ENCODE measurements at places on chromosomes 6 and 20.
A peak's percentile ranks its signal among the peaks of the same experiment; 100 is the strongest.

GRCh38 chr20:37198932-37199660 lies 19.7 kb upstream of the MROH8 start:
- DNase-seq = no peak

DNA sequence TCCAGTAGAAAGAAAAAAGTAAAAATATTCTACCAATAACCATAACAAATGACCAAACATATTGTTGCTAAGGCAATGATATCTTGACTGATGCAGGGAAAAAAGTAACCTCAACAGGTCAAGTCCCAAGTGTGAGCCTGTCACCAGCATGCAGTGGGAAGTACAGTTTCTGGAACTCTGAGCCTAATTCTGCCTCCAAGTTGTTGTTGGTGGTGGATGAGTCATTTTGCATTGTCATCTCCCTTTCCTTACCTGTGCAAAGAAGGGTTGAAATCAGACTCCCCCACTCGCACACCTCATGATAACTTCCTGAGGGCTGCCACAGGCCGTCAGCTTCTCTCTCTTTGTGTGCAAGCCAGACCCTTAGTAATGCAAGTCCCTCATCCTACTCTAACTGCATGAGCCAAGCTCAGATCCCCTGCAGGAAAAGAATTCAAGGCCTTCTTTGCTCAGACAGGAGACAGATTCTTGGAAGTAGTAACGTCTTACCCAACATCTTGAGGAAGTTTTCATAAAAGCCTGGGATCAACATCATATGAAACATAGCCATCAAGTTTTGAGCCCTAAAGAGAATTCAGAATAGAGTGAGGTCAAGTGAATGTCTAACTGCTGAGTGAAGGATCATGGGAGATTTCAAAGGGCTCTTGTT lies 207.6 kb upstream of the FOXA2 start:
- no peak for DNase-seq

GRCh38 chr20:17961587-17961940 lies 7.0 kb downstream of the SNX5 start:
- no peak for DNase-seq

GRCh38 chr6:144341831-144342527 lies 56.8 kb downstream of the UTRN start:
- no peak for DNase-seq

GRCh38 chr20:51484831-51485230 lies 57.7 kb downstream of the NFATC2 start:
- DNase-seq = no peak

GRCh38 chr6:123629258-123629941 lies 7.3 kb downstream of the TRDN start:
- no peak for DNase-seq

DNA sequence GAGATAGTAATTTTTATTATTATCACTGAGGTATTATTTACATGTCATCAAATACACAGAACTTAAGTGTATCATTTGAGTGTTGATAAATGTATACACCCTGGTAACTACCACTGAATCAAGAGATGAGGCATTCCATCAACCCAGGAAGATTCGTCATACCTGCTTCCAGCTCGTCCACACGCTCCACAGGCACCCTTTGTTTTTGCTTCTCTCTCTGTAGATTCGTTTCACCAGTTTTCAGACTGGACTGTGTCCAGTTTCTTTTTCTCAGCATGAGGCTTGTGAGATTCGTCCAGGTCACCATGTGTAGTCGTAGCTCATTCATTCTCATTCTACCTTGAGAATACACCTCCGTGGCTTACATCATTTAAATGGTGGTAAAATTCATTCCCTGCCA lies 64.5 kb downstream of the BFSP1 start:
- no peak for DNase-seq

DNA sequence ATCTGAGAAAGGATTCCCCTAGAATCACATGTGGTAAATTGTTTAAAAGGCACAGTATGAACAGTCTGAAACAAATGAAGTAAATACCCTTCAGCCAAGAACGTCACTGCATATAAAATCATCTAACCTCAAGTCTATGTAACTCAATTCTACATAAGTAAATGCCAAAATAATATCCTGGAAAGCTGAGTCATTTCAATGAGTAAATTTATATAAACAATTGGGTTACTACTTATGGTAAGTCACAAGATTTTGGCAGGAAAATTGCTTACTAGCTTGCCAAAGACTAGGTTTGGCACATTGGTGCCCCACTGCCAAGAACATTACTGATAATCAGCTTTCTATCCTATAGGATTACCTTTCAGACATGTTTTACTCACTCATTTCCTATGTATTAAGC lies 8.4 kb downstream of the GMDS start:
- DNase-seq = no peak

GRCh38 chr6:128725271-128726233 lies 157.4 kb upstream of the LAMA2 start:
- DNase-seq = no peak

DNA sequence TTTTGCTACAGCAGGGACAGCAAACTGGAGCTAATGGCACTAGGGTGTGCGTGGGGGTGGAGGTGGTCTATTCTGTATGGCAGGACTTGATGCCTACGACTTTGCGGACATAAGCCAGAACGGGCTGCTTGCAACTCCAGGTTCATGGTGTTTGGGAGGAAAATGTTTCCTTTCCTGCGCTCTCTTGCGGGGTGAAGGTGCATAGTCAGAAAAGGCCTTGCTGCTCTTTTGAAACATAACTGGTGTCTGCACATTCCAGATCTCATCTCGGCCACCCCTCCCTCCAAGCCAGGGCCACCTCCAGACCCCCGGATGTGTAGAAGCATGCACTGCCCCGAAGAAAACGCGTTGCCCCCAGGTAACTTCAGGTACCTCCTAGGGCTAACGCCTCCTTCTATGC lies 8.1 kb downstream of the FOXA2 start:
- no peak for DNase-seq

- DNase-seq = no peak
Observed at GRCh38 chr6:35047265-35048011, 93.7 kb downstream of the TCP11 start.

- no peak for DNase-seq
Observed at GRCh38 chr6:41674231-41675000, 36.1 kb downstream of the MDFI start.

DNA sequence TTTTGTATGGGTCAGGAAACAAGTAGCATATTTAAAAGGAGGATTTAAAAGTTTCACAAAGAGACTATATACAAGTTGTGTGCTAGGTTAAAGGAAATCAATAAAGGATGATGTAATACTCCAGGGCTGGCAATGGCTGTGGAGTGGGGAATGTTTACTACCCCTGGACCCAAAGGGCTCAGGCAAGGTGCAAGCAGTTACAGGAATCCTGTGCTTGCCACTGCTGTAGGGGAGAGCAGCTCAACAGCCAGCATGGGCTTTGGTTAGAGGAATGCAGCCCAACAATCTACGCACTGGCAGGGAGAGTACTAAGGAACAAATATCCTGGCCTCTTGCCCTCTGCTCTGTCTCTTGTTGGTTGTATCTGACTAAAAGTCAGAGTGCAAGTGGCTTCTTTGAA lies 1642.2 kb downstream of the KHDRBS2 start:
- no peak for DNase-seq

DNA sequence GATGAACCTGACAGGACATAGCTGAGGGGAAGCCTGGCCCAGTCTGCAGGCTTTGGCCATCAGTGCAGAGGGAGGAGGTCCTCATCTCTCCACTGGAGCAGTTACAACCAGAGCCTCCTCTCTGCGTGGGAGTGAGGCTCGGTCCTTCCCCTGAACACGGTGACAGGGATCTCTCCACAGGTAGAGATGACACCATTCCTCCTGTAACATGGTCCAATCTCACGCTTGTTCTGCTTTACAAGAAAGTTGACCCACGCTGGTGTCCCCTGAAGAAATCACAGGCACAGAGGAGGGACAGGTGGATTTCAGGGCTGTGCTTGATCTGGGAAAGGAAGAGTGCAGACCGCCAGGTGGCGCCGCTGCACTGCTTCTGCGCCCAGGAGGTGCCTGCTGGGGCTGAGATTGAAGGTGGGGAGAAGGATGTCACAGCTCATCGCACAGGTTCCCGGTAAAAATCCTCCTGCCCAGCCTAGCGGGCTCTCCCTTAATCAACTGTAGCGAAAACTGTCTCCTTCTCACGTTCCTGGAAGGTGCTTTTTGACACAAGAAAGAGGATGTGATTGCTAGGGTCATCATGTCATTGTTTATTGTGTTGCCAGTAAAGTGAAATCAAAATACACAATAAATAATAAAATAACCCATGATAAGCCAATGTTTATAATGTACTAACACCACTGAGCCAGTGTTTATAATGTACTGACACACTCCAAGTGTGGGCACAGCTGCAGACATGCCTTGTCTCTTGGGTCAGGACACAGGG lies 20.4 kb downstream of the HLA-G start:
- DNase-seq = peak; percentile 68

DNA sequence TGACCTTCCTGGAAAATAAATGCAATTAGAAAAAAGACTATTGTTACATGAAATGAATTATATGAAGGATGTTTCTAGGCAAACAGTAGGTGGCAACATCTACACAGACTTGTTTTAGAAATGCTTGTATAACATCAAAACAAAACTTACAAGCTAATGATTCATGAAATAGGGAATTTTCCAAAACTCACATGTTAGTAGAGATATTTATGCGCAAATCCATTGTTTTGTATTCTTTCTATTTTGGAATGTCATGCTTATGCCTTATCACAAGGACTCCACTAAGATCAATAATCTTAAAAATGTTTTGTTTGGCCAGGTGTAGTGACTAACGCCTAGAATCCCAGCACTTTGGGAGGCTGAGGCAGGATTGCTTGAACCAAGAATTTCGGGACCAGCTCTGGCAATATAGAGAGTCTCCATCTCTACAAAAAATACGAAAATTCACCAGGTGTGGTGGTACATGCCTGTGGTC lies 32.3 kb upstream of the LGSN start:
- DNase-seq = no peak

DNA sequence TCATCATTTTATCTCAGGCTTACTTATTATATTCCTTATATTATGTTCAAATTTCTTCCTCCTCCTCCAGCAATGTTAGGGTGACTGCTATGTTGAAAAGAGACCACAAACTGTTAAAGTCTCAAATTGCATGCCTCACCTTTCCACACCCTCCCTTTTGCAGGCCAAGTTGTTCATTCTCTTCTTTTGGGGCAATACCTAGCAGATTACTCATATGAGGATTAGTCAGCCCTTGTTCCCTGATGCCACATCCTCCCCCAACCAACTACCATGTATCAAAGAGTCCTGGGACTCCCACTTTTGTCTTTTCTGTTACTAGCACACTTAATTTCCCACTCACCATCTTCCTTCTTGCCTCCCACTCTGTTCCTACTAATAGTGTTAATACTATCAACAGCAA lies 434.7 kb downstream of the BCKDHB start:
- DNase-seq = no peak

- DNase-seq = no peak
Observed at GRCh38 chr6:70219943-70220613, 82.8 kb downstream of the COL9A1 start.

GRCh38 chr6:9103876-9104521 lies 668.7 kb upstream of the SLC35B3 start:
- DNase-seq = no peak

DNA sequence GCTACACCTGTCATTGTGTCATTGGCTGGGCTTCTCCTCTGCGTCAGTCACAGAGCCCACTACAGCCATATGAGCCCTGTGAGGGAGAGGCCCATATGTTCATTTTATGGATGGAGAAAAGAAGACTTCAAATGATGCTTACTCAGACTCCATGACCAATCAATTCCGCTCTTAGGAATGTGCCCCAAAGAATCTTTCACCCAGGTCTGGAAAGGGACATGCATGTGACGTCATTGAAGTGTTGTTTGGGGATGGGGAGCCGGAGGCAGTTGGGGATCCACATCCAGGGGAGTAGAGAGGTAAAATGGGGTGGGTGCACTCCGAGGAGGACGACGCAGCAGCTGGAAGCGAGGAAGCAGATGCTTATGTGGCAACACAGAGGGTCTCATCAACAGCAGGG lies 9.6 kb upstream of the C6orf132 start:
- DNase-seq = no peak

DNA sequence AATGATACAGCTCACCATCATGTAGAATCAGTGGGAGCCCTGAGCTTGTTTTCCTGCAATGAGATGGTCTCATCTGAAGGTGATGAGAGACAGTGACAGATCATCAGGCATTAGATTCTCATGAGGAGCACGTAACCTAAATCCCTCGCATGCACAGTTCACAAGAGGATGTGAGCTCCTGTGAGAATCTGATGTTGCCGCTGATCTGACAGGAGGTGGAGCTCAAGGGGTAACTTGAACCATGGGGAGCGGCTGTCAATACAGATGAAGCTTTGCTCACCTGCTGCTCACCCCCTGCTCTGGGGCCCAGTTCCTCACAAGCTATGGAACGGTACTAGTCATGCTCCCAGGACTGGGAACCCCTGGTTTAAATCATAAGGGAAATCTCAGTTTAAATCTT lies 89.2 kb downstream of the THBS2 start:
- no peak for DNase-seq

DNA sequence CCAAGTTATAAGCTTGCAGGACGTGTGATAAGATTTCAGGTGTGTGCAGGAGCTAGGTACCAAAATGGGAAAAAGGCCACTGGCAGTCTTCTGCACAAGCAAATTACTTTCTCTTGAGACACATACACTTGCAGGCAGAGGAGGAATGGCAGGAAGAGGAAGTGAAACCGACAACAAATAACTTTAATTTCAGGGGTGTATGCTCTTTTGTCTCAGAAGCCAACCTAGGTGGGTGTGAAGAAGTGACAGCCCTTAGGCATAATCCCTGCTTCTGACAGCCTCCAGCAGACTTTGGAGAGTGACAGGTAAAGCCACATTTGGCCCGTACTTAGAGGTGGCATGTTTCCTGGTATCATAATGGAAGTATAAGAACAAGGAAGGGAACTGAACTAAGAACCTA lies 118.8 kb upstream of the TRAF3IP2 start:
- DNase-seq = no peak

- no peak for DNase-seq
Observed at GRCh38 chr6:106084106-106084988, 1.8 kb upstream of the PRDM1 start.

DNA sequence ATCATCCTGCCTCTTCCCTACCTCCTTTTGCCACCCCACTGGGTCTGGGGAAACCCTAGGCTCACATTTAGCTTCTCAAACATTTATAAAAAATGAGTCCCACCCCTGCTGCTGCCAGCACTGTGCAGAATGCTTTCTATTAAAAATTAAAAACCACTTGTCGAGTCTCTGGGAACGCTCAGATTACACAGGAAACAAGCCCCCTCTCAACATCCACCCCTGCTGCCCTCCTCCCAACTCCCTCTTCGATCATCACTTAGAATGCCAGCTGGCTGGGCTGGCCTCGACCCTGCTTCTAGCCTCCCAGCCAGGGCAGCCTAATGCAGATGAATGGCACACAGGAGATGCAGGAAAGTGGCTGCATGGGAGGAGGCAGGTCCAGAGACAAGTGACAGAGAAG lies 75.8 kb downstream of the CDH22 start:
- no peak for DNase-seq
